ENCODE measurements at places on chromosomes 7 and 10.

GRCh38 chr7:46356371-46356770, 435.3 kb upstream of the IGFBP3 start:
- DNase-seq = no peak

DNA sequence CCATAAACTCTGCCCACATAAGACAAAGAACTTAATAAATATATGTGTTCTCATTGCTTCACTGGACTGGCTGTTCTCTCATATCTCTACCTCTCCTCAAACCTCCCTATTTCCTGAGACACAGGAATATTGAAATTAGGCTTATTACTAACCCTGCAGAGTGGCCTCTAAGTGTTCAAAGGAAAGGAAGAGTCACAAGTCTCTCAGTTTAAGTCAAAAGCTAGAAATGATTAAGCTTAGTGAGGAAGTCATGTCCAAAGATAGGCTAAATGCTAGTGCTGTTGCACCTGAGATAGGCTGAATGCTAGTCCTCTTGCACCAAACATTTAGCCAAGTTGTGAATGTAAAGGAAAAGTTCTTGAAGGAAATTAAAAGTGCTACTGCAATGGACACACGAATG, 41.1 kb downstream of the GNAI1 start:
- DNase-seq = no peak

DNA sequence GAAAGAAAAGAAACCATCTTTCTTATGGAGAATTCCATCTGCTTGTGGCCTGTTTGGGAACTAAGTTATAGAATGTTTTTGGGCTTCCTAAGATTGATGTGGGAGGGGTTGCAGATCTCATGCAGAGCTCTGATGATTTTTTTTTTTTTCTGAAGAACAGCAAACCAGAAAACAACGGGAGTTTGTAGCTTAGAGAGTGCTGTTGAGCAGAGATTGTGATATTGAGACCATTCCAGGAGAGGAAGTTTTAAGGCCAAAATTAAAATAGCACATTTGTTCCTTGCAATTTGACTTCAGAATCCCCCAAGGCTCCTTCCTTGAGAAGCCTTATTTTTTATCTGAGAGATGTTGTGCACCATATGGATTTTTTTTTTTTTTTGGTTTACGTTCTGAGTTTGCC, 159.5 kb upstream of the NRP1 start:
- peak; percentile 51 for DNase-seq

DNA sequence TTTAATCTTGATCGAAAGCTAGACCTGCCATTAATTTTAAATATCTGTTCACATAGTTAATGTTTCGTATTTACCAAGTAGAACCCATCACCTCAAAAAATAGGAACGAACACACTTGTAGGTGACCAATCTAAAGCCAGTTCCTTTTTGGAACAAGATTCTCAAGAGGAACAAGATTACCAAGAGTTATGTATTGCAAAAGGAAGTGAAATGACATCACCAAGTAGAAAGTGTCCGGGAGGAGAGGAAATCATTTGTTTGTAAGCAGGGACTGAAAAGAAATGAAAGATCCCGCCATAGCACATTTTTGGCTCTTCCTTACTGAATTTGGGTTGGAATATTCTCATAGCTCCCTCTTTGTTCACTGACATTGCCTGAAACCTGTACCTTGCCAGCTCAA, 1200.5 kb downstream of the SORCS1 start:
- DNase-seq = no peak

- no peak for DNase-seq
Measured at GRCh38 chr10:129716211-129716681, 247.8 kb downstream of the EBF3 start.

- no peak for DNase-seq
Measured at GRCh38 chr7:104137511-104137910, 70.3 kb downstream of the ORC5 start.

DNA sequence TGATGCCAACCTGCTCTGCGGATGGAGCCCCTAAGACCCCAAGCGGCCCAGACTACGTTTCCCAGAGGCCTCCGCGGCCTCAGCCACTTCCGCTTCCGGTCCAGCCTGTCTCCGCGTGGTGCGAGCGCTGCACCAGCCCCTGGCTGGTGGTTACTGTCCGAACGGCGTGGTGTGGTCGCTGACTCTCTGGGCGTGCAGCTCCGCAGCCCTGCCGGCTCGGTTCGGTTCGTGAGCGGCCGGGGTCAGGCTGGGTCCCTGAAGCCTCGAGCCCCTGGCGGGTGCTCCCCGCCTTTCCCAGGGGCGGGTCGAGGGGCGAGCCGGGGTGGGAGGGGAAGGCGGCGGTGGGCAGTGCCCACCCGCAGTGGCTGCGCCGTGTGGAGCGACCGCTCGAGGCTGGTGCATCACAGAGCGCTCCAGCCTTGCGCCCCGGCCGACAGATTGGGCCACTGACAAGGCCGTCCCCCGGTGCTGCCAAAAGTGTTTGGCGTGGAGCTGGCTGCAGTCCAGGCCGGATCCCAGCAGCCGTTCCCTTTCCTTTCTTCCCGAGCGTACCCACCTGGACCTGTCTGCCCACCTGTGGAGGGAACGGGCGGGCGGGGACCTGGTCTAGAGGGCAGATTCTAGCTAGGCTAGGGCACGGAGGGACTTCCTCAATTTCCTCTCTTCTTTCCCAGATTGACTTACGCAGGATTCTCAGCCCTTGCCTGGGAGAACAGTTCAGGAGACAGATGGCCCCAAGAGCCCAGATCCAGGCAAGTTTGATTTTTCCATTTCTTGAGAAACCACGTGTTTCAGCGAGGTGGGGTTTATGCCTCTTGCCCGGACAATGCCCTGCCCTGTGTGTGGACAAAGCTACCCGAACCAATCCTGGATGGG, at the start of gene ZNF485:
Gene ZNF485 (plus strand): TSS at position 116 of the 876 bp plus-strand sequence. CDS start 613 bp downstream, at position 729.
- DNase-seq = peak; percentile 67

DNA sequence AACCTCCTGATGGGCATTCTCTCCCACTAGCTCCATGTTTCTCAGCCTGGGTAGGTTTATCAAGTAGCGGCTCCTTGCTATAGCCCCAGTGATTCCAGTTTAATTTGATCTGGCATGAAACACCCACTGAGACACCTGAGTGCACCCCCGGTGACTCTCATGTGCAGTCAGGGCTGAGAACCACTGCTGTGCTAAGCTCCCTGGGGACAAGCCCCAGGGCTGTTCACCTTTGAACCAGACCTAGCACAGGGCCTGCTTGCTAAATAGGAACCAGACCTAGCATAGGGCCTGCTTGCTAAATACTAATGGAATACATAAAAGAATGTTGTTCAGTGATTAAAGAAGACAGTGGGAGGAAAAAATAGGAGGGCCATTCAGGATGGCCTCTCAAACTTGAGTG, 167.6 kb downstream of the JAZF1 start:
- DNase-seq = no peak

- DNase-seq = no peak
Measured at GRCh38 chr7:158614700-158615099, 27.1 kb upstream of the PTPRN2 start.

- no peak for DNase-seq
Measured at GRCh38 chr7:64904008-64904407, 935 bp downstream of the ZNF273 start.

DNA sequence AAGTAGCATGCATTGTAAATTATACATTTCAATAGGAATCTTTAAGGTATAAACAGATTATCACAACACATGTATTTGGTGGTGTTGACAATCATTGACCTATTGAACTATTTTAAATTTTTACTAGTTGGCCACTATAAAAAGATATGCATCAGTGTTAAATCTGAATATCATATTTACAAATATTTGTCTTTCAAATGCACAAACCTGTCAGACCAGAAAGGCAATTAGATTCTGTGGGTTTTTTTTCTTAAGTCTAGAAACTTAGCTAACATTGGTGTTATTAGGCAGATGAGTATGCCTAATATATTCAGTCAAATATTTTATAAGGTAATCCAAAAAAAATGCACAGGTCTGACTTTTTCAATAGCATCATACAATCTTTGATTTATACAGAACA, 241.4 kb upstream of the DGKB start:
- no peak for DNase-seq

- no peak for DNase-seq
Measured at GRCh38 chr7:123533929-123534382, 439 bp downstream of the IQUB start.
